ENCODE measurements at places on chromosomes 12 and 14. TPM values are rescaled to one million over a fixed set of nuclear protein-coding genes. Genes with fewer than 3 reads are reported as not detected.
A peak's percentile ranks its signal among the peaks of the same experiment; 100 is the strongest.

DNA sequence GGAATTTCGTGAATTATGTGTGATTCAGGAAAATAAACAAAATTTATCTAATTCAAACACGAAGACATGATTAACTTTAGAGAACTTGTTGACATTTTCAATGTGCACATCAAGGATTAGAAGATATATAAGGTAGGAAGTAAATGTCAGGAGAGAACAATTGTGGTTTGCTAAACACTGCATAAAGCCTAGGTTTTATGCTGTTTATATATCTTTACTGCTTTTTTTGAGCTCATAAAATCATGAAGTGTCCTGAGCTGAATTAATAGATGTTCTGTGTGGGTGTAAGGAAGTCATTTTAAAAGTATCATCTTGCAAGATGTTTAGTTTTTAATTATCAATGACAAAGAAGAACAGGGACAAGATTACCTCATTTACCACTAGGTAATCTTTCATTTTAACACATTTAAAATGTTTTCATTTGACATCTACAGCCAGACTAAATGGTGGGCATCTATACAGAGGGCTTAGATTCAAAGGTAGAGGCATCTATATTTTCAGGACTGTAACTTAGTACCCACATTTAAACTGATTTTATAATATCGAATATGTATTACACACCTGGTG is 382.8 kb downstream of the ADAMTS20 start:
- H3K4me1 ChIP-seq, result no peaks in the 10 kb centered on the region
- H3K36me3 ChIP-seq, result no peaks in the 10 kb centered on the region
- DNase-seq, result no peak
- no peak overlapping the region for H3K4me3 ChIP-seq
- no peak overlapping the region for H3K27ac ChIP-seq

DNA sequence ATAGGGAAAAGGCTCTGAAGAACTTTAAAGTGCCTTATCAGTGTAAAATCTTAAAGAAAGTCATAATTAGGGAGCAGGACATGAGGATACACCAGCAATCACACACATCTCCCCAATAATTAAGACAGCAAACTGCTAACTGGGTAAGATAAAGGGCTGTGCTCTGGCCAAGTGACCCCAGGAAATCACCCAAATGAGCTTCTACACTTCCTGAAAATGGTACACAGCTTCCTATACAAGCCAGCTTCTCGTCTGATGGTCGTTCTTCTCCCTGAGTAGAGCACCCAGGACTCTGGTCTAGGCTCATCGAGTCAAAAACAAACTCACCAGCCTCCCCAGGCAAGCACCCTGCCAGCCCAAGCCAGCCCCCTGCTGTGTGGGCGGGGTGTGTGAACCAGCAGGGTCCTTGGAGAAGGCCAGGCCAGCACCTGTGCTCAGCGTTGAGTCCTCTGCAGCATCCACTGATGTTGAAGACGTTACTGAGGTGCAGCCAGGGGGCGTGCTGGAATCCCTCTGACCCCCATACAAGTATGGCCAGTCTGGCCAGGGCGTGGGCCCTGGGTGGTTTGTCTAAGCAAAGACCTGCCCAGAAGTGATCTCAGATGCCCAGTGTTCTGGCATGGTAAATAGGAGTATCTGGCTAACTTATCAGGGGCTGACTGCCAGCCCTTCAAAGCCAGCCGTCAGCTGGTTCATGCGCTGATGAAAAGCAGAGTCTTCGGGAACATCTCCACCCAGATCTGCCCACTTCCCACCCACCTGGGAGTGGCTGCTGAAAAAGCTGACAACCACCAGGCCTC is 41.4 kb downstream of the ACTN1 start:
- no peaks in the 10 kb centered on the region for H3K27me3 ChIP-seq
- H3K27ac ChIP-seq, result no peak overlapping the region
- peak; percentile 74 for DNase-seq
- no peak overlapping the region for H3K4me3 ChIP-seq
- peaks cover 12% of the 10 kb centered on the region for H3K4me1 ChIP-seq

DNA sequence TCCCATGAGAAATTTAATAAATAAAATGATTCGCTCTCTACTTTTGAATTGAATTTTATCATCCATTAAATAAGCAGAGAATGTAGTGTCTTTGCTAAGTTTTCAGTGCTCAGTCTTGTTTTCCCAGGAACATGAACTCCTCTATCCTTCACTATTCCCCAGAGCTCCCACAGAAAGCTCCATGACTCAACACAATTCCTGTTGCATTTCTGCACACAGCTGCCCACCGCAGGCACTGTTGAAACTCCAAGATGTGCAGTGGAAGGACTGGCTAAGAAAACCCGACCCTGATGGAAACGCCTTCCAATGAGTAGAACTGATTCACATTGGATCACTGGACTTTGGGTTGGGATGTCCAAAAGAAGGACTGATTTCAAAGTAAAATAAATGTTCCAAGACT is 202.4 kb upstream of the AMIGO2 start:
- no peaks in the 10 kb centered on the region for H3K36me3 ChIP-seq
- H3K27me3 ChIP-seq, result no peaks in the 10 kb centered on the region
- no peak overlapping the region for H3K4me3 ChIP-seq
- no peak for DNase-seq

RD3L gene
- total RNA-seq, result not detected

GRCh38 chr12:50536831-50537537 is 32.2 kb downstream of the DIP2B start:
- peaks cover 3% of the 10 kb centered on the region for H3K4me1 ChIP-seq
- no peaks in the 10 kb centered on the region for H3K27me3 ChIP-seq
- no peak for DNase-seq
- no peak overlapping the region for H3K27ac ChIP-seq

DNA sequence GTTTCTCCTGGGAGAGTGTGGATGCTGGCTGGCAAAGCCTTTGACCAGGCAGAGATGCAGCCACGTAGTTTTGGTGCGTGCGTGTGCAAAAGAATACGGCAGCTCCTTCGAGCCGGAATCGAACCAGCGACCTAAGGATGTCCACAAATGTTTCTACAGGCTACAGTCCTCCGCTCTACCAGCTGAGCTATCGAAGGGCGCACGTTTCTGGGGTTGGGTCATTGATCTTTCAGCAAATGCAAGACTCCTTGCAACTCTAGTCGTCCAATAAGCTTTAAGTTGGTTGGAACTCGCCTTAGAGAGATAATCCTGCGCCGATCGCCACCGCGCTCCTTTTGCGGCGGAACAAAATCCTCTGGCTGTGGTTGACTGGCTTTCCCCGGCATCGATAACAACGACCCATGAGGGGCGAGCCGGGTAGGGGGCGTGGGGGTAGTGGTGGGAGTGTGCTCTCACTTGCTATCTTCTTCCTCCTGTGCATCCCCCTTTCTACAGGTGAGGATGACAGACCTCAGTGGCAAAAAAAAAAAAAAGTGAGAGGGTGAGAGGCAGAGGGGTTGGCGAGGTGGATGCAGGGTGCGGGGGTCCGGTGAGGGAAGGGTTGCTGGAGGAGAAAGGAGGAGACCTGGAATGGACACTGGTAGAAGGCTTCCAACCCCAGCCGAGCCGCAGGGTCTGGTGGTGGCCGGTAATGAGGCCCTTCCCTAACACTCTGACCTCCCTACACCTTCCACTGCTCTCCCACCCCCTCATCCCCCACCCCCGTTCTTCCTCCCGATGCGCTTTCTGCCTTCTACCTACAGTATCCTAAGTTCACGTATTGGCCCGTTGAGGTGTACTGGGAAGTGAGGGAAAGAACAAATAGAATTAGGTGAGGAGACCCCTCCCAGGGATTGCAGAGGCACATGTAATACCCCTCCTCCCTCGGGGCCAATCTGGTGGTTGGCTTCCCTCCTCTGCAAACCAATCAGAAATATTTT is 11.8 kb upstream of the OR6S1 start:
- H3K4me1 ChIP-seq, result no peaks in the 10 kb centered on the region
- peaks cover 4% of the 10 kb centered on the region for H3K27me3 ChIP-seq
- peak overlapping the region; percentile 83 for H3K4me3 ChIP-seq
- DNase-seq, result peak; percentile 93

DNA sequence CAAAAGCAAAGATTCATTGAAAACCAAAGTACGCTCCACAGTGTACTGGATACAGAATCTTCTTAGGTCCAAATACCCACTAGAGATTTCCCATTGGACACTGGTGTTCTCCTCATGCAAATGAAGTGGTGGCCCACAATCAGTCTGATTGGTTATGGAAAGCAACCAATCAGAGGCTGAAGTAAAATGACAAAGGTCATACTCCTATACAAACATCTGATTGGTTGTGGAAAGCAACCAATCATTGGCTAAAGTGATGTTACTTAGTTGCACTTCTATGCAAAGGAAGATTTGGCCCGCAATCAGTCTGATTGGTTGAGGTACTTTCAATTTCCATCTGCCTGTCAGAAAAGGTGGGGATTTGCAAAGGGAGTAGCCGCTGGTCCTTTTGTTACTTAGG is 1.3 kb upstream of the WASHC3 start:
- no peaks in the 10 kb centered on the region for H3K27me3 ChIP-seq
- H3K27ac ChIP-seq, result no peak overlapping the region
- no peaks in the 10 kb centered on the region for H3K4me1 ChIP-seq
- H3K4me3 ChIP-seq, result no peak overlapping the region
- DNase-seq, result no peak
- H3K36me3 ChIP-seq, result no peaks in the 10 kb centered on the region

B4GALNT1 gene
- 2.6 TPM for total RNA-seq

DNA sequence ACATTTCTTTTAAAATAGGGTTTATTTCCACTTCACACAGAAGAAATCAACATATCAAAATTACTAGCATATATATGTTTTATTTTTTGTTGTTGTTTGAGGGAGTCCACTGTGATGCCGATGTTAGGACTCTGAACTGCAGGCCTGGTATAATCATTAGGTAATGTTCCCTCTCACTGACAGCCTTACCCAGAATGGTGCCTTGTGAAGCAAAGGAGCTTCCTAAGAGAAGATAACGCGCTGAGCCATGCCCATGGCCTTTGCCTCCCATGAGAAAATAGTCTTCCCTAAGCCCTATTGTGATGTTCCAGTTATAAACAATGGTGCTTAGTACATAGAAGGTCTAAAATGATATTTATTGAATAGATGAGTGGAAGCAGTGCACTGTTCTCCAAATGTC is 12.0 kb downstream of the GNG2 start:
- H3K4me3 ChIP-seq, result no peak overlapping the region
- no peak for DNase-seq
- H3K36me3 ChIP-seq, result no peaks in the 10 kb centered on the region

DNA sequence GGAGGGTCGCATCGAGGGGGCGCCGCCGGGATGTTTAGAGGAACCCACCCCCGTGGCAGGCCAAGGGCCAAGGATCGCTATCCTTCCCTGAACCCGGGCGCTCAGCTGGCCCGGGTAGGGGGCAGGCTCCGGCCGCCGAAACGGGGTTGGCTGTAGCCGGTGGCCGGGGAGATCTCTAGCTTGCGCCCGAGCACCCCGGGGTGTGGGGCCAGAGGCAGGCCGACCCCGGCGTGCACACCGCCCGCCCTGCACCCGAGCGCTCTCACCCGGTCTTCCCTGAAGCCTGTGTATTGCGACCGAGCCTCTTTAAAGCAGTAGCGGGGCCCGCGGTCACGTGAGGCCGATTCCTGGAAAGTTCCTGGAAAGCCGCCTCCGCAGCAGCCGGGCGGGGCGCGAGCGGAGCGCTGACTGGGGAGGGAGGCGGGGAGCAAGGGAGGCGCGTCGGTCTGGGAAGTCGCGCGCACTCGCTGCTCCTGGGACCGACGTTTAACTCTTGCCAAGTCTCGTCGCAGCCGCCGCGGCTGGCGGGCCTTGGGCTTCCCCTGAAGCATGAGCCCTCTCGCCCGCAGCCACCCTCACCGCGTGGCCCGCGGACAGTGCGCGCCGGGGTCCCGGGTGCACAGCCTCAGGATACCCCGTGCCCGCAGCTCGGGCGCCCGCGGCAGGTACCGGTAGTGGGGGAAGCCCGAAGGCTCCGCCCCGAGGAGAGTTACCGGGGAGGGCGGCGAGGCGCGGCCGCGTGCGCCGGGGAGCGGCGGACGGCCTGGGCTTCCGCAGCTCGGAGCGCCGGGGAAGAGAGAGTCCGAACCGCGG is 1.7 kb upstream of the SOCS2 start:
- H3K27ac ChIP-seq, result no peak overlapping the region
- H3K4me3 ChIP-seq, result peak overlapping the region; percentile 92
- DNase-seq, result peak; percentile 95
- peaks cover 33% of the 10 kb centered on the region for H3K36me3 ChIP-seq

Data from H9 (cell line).